Activated naive CD8-positive, alpha-beta T cell treated with anti-CD3 and anti-CD28 coated beads, Interleukin-2, amount 50 U/mL, for 16 hours (primary cell): ENCODE measurements at places on chromosomes 2 and 18.

DNA sequence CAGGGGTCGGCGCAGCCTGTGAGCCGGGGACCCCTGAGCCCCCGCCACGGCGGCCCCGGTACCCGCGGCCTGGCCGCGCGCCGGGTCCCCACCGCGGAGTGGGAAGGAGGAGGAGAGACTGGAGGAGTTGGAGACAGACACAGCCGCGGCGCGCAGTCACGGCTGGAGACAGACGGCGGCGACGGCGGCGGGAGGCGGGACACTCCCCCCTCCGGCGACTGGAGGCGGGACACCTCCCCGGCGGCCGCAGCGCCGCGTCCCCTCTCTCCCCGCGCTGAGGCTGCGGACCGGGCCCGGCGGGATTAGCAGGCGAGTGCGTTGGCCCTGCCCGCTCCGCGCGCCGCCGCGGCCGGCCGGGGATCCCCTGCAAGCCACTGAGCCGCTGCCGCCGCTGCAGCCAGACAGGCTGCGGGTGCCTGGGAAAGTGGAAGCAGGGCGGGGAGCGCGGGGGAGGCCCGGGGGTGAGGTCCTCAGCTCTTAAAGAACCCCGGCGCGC lies 1.0 kb upstream of the LDLRAD4 start:
- DNase-seq, result no peak

DNA sequence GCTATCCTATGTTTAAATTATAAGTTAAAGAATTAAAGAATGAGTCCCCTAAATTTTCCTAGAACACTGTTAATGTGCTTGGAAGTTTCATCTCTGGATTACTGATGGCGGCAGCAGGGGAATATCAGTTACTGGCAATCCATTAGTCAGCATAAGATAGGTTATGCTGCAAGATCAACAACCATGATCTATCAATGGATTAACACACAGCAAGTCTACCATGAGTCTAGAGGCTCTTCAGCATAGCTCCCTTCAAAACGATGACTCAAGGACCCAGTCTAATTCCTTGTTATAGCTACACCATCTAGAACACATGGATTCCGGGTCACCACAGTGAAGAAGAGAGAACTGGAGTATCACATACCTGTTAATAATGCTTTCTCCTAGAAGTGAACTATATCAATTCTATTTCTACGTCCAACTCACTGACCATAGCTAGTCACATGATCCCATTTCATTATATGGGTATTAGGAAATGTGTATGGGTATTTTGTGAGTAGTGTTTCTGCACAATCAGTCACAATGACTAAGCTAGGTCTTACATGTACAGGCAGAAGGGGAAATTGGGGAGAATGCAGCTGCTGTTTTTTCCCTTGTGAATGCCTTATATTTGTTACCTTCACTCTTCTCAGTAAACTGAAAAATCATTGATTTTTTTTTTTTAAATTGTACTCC lies 108.3 kb upstream of the MAPRE2 start:
- no peak for DNase-seq

DNA sequence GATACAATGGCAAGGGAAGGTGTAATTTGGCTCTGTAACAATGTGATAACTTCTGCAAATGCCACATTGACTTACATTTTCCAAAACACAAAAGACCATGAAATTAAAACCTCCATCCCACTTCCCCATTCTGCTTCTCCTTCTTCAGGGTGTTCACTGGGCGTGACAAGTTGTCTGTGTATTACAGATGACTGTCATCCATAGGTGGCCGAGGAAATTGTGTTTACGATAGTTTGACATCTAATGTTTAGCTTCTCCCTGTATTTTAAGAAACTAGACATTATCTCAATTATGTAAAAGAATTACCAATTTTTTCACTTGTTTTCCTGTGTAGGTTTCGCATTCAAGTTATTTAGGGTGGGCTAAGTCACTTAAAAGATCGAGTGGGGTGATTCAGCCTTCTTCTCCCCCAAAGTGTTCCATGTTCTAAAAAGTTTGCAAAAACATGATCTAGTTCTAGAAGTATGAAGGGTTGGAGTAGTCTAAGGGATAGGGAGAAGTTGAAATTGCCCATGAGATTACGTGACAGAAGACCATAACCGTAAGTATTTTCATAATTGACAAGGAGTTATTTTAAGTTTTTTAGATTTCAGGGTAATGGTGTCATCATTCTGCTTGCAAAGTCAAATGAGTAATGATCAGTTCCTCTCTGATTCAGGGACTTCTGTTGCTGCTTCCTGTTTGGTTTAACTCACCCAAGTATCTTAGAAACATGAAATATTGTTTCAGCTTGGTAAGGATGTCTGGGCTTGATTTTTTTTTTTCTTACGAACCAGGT lies 25.2 kb upstream of the CYTIP start:
- DNase-seq, result no peak

GRCh38 chr18:42706618-42707017 lies 408.9 kb downstream of the RIT2 start:
- DNase-seq, result no peak

DNA sequence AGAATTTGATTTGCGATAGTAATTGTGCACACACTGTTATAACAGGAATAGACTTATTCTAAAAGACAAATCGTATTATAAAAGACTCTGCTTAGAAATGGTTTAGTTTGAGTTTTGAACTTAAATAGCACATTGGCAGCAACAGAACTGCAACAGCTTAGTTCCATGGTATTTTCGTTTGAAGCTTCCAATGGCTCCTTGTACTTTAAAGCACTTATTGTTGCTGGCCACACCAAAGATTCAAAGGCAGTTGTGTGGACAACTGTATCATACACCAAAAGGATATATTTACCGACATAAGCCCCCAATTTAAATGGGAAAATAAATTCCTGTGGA lies 627 bp downstream of the WIPF1 start:
- no peak for DNase-seq

GRCh38 chr2:20643060-20643459 lies 7.8 kb downstream of the HS1BP3 start:
- DNase-seq, result no peak

DNA sequence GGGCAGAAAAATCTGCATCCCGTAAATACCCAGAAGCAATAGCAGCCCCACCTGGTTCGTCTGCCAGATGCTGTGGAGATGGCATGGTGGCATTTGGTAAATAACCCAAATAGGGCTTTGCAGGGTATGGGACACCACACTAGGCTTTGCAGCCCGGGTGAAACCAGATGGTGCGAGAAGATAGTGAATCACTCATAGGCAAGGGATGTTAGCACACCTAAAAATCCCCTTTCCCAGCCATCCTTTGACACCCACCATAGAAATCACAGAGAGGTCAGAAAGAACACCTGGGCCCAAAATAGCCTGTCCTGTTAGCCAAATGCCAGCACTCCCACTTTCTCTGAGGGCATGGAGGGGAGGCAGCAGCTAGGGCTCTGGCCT lies 47.6 kb downstream of the BCL11A start:
- no peak for DNase-seq

DNA sequence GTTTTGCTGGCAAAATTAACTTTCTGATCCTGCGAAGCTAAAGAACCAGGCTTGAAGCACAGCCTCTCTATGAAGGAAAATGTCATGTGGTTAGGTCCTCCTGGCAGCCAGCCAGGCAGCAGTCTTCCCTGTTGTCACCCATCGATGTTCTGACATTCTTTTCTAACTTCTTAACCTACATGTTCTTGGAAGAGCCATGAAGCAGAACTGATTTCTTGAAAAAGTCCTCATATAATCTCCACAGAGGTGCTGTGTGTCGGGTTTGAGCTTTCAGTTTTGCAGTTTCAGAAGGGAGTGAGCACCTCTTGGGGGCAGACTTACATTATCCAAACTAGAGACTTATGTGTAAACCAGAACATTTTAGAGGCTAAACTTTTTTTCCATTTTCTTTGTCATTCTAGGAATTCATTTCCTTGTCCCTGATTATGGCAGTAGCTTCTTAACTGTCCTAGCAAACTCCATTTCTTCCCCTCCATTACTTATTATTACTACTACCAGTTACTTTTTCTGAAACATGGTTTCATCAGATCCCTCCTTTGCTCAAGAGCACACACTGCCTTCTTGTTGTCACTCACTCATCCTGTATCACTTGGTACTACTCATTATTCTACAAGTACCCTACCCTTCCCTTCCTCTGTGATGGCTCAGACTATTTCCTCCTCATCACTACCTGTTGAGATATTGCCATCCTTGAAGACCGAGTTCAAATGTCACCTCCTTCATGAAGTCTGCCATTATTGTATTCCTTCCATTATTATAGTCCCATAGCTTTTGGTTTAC lies 31.1 kb downstream of the DOK1 start:
- no peak for DNase-seq

DNA sequence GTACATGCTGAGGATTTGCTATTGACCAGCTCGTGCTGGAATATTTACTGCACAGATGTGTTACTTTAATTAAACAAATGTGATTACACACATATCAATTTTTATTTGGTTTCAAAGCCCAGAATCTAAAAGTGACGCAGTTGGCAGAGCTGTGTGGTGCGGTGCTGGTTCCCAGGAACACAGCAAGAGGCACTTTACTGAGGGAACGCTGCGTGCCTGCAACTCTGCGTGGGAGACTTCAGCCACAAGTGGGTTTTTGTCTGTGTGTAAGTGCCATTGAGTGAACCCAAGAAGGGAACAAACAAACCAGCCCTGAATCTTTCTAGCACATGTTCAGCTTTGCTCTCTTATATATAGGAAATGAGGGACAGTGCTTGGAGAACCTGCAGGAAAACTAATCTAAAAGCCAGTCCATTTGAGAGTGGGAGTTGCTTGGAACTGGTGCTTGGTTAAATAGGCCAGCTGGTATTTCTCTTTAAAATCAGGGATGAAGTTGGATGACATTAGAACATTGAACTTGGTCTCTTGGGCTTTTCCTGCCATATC lies 196.6 kb upstream of the CELF4 start:
- no peak for DNase-seq

DNA sequence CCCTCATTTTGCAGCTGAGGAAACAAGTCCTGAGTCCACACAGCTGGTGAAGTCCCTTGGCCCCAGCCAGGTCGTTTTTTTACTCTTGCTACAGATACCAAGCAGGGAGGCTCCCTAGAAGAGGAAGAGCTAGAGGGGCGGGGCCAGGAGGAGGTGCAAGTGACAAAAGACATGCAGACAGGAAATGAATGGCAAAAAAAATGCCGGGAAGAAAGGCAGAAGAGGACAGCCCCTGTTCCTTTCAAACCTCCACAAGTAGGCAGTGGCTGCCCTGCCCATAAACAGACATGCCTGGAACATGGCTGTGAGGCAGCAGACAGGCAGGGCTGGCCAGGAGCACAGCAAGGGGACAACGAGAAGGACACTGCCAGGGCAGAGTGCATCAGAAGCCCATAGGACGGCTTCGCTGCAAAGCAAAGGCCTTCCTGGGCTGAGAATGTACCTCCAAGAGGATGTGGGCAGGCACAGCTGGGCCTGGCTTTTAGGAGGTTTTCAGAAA lies 108.7 kb downstream of the ZBTB7C start:
- no peak for DNase-seq

GRCh38 chr2:178874529-178875240 lies 67.5 kb upstream of the TTN start:
- no peak for DNase-seq

GRCh38 chr2:239365782-239366435 lies 34.9 kb downstream of the HDAC4 start:
- DNase-seq, result no peak

- no peak for DNase-seq
Observed at GRCh38 chr2:35410431-35411061, 945.0 kb upstream of the CRIM1 start.

DNA sequence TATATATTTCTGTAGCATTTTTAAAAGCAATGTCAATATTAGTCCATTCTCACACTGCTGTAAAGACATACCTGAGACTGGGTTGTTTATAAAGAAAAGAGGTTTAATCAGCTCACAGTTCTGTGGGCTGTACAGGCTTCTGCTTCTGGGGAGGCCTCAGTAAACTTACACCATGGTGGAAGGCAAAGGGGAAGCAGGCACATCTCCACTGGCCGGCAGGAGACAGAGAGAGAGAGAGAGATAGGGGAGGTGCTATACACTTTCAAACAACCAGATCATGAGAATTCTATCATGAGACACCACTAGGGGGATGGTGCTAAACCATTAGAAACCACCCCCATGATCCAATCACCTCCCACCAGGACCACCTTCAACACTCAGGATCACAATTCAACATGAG lies 43.1 kb downstream of the CHMP3 start:
- no peak for DNase-seq

- no peak for DNase-seq
Observed at GRCh38 chr18:34222307-34223163, 2.2 kb downstream of the NOL4 start.

- DNase-seq, result no peak
Observed at GRCh38 chr2:77521931-77522470, at the start of gene LRRTM4. Gene LRRTM4, minus strand, starts transcription at chr2:77522376.

- DNase-seq, result no peak
Observed at GRCh38 chr2:239898292-239898925, 126.7 kb downstream of the NDUFA10 start.

- no peak for DNase-seq
Observed at GRCh38 chr18:59765343-59765742, 68.1 kb upstream of the CCBE1 start.

DNA sequence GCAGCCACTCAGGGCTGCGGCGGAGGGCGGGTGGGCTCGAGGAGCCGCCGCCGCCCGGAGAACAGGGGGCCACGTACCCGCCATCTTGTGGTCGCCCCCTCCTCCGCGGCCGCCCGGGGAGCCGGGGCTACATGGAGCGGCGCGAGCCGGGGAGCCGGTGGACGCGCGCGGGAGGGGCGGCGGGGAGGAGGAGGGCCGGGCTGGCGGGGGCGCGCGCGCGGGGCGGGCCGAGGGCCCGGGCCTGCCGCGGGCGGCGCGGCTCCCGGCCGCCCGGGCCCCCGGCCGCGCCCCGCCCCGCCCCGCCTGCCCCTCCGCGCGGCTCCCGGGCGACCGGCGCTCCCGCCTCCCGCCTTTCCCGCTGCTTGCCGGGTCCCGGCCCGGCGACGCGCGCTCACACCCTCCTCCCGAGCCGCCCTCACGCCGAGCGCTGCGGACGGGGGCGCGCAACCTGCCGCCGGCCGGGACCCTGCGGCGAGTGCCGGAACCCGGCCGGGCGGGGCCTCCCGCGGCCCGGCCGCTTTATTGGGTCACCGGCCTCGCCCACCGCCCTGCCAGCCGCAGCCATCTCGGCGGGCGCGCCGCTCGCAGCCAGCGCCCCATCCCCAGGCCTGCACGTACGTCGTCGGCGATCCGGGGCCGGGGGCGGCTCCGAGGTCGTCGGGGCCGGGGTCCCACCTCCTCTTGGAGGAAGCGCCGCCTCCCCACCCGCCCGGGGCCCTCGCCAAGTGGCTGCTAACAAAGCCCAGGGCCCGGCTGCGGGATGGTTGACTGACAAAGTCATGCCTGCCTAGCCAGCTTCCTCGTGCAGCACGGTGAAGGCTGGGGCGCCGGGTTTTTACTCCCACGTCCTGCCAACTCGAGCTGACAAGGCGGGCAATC lies at the start of gene PPP4R1:
TSS of gene PPP4R1 (minus strand) at position 159 of the 879 bp plus-strand sequence. CDS start at position 84, 75 bp downstream.
- DNase-seq, result peak; percentile 42
